ENCODE measurements at places on chromosomes 3 and 15.

DNA sequence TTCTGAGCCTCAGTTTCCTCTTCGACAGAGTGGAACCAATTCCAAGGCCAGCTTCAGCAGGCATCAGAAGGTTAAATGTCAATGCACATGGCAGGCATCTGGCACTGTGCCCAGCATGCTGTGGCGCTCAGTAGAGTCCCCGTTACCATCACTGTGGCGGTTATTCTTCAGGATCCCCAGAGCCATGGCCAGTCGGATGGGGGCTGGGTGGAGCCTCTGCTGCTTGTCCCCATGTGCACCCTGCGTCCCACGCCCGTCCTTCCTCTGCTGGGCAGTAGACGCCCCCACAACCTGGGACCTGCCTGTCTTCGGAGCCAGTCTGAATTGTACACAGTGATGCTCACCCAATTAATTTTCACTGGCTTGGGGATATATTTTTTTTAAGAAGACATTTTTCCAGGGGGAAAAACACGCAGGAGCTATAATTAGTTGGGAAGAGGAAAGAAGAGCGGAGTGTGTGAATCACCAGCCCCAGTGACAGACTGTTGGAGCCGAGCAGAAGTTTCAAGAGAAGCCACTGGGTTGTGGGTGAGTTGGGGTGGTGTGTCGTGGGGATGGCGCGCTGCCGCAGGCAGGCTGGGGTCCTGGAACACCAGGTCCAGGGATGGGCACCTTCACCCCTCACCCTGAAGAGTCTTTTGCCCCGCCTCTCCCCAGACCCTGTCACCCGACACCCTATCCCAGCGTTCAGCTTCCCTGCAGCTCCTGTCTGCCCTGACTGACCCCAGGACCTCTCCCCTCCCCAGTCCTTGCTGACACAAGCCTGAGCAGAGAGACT is 26.8 kb upstream of the RPL29 start:
- DNase-seq, result no peak

- no peak for DNase-seq
Measured at GRCh38 chr3:134381831-134382442, 7.7 kb upstream of the AMOTL2 start.

- DNase-seq, result no peak
Measured at GRCh38 chr15:96606617-96607016, 276.1 kb downstream of the NR2F2 start.

DNA sequence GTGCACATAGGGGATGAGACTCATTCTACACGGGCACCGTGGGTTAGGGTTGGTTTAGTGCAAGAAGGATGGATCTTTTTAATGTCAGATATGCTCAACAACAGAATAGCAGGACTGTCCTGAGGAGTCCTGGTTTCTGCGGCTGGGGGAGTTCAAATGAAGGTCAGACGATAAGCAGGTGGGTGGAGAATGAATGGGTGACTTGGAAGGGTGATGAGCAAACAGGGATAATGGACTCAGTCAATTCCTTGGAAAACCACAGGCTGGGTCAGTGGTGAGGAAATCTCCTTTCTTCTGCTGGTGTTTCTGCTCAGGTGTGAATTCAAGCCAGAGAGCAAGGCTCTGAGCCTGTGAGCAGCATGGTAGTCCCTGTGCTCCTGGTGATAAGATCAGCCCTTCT is 59.9 kb downstream of the MESD start:
- DNase-seq, result no peak

DNA sequence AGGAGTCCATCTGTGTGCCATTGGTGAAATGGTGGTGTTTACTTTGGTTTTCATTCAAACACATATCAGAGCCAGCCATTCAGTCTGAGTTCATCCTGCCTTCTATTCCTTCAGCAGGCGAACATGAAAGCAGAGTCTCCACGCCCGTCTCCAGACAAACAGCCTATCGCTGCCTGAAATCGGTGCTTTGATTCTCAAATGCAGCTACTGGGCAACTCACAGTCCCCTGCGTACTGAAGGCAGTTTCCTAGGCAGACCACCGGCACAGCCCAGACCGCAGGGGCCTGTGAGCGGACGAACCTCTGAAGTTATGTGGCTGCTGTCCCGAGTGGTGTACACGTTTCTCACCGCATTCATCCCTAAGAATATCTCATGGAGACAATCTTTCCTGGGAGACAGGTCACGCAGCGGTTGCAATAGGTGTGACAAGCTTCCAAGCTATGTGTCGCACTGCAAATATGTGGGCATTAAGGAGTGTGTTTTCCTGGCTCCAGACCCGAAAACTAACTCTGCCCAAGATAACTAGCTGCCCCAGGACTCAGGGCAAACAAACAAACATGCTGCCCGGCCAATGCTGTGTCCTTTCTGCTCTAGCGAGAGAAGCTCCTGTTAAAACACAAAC is 16.9 kb upstream of the RYR3 start:
- no peak for DNase-seq

- no peak for DNase-seq
Measured at GRCh38 chr15:71669688-71670087, 140.7 kb upstream of the NR2E3 start.

DNA sequence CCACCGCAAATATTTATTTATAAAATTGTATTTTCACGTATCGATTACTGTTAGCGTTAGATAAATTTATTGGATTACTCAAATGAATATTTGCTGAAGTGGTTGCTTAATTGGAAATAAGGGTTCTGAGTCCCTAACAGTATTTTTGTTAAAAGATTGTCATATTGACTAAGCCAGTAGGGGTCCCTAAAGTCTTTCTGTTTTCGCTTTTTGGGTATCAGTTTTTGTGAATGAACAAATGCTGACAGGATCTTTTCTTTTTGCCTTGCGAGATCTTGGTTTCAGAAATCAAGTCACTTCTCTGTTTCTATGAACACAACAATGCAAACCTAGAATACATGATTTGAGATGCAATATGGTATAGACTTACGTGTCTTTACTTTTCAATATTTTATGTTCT is 7.1 kb downstream of the RAD51 start:
- DNase-seq, result no peak

DNA sequence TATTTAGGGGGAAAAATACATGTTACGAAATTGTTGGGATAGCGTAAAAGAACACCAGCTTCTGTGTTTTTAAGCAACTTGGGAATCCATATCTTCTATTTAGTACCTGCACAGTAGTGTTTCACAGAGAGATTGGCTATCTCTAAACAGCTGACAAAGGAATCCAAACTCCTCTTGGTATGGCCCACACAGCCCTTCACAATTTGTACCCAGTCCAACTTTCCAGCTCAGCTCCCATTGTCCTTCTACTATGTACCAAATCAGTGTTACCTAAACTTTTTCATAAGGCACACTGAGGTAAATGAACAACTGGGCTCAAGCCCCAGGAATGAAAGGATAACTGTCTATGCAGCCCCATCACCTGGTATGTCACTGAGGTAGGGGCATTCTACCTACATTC is 61.9 kb downstream of the TNIK start:
- DNase-seq, result no peak

- DNase-seq, result no peak
Measured at GRCh38 chr15:61038387-61038786, 190.7 kb downstream of the RORA start.

DNA sequence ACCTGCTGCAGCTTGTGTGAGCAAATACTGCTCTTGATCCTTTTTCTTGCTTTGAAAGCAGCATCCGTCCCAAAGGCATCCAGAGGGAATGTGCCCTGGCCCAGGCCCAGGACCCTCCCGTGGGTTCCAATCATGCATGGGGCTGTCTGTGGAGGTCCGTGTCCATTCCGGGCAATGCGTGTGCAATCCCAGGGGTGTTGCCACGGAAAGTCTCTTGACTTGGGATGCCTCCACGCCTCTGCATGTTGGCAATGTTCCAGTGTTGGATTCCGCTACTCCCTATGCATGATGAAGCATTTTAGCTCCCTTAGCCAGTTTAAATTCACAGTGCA is 105.7 kb downstream of the SNRPN start:
- DNase-seq, result no peak

- DNase-seq, result peak; percentile 64
Measured at GRCh38 chr3:126985132-126985985, 2.4 kb downstream of the PLXNA1 start.

DNA sequence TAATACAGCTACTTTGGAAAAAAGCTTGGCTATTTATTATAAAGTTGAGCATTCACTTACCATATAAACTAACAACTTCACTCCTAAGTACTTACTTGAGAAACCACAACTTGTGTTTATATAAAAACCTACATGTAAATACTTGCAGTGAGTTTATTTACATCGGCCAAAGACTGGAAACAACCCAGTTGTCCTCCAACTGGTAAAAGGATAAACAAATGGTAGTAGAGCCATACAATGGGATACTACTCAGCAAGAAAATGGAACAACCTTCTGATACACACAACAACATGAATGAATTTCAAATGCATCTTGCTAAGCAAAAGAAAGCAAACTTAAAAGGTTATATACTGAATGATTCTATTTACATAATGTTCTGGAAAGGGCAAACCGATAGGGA is 63.7 kb downstream of the SLC7A14 start:
- no peak for DNase-seq

GRCh38 chr3:173793963-173794362 is 396.4 kb downstream of the NLGN1 start:
- DNase-seq, result no peak

- DNase-seq, result no peak
Measured at GRCh38 chr3:170811515-170811914, 58.5 kb downstream of the RPL22L1 start.

GRCh38 chr3:128390867-128391266 is 75.8 kb downstream of the DNAJB8 start:
- no peak for DNase-seq

DNA sequence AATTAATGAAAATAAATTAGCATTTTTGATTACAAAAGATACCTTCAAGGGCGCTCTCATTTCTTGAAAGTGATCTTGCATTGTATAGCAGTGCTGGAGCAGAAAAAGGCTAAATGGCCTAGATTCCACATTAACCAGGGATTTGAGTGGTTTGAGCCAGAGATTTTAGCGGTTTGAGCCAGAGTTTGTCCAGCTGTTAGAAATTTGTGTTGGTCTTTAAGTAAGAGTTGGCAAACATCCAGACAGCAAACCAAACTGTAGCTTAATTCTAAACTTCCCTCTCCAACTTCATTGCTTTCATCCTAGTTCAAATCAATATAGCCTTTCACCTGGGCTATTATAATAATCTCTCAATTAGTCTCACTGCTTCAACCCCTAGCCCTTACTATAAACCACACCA is 351.7 kb downstream of the IGSF11 start:
- DNase-seq, result no peak

DNA sequence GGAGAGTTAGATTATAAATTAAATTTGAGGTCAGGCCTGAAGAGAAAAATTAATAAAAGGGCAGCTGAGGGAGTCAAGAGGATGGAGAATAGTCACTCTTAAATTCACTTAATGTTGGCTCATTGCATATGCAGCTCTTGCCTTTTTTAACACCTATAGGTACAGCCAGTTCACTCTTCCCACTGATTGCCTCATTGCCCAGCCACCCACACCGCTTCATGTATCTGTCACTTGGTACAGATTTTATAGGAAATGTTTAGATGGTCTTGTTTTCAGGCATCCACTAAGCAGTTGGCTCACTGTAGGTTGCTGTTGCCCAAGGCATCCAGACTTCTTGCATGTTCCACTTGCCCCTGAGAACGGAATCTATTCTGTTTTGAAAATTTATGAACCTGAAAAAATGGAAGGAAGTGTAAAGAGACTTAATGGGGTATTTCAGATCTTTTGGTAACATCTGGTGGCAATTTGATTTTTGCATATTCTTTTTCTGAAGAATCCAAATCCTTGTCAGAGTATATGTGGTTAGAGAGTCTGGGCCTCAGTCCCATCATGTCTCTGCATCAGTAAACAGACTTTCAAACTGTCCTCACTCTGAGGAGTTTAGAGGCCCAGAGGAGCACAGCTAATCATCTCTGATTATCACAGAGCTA is 151.9 kb downstream of the RBPMS2 start:
- DNase-seq, result no peak

GRCh38 chr15:80188251-80188650 is 35.5 kb downstream of the FAH start:
- DNase-seq, result no peak

- DNase-seq, result no peak
Measured at GRCh38 chr15:71708051-71708429, 102.3 kb upstream of the NR2E3 start.

GRCh38 chr3:17059989-17060550 is 175.3 kb downstream of the PLCL2 start:
- no peak for DNase-seq

DNA sequence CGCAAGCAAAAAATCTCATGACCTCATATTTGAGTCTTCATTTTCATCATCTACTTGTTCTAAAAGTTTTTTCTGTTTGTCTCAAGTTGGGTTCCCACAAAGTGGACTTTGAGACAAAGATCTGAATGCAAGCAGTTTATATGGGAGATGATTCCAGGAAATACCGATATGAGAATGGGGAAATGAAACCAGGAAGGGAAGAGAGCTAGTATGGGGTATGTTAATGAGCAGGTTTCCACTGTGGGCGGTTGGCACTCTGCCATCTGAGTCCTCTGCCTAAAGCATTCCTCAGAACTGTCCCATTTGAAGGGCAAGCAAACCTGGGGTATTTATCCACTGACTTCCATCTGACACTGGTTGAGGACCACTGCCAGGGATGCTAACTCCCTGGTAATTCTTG is 8.8 kb downstream of the ADPRH start:
- DNase-seq, result no peak

DNA sequence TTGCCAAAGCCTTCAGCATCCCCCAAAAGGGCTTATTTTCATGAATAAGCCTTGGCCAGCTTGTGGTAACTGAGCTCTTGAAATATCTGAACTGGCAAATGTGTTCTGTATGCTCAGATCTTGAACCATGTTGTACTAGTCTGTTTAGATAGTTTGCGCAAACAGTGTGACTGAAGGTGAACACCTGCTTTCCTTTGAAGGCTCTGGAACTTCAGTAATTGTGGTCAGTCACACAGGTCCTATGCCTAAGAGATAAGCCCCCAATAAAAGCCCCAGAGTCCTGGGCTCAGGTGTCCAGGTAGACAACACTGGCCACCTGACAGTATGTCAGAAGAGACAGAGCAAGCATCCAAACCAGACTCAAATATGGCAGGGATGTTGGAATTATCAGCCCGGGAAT is 5.4 kb downstream of the TUBGCP5 start:
- no peak for DNase-seq

GRCh38 chr3:17054301-17054981 is 169.7 kb downstream of the PLCL2 start:
- no peak for DNase-seq

DNA sequence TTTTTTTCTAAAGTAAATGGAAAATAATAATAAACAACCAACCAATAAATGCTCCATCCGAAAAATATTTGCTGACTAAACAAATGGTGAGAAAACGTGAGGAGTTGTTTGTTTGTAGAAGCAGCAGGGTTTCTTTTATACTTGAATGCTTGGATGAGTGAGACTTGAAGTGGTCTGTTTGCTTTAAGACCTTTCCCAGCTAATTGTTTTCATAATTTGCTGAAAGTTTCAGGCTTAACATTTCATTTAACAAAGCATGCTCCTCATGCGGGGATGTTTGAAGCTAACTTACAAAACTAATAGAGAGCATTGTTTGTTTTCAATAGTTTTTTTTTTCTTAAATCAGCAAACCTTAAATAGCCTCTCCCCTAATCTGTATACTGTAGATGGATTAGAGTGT is 484.6 kb downstream of the ROBO2 start:
- DNase-seq, result no peak

GRCh38 chr3:124293584-124293983 is 301.7 kb upstream of the ROPN1 start:
- no peak for DNase-seq

Measured in glutamatergic neuron (in vitro differentiated cells).